ENCODE measurements at places on chromosomes 2 and 18.
A peak's percentile ranks its signal among the peaks of the same experiment; 100 is the strongest.

- no peak for DNase-seq
Measured at GRCh38 chr2:194539425-194539824, 1117.6 kb upstream of the SLC39A10 start.

DNA sequence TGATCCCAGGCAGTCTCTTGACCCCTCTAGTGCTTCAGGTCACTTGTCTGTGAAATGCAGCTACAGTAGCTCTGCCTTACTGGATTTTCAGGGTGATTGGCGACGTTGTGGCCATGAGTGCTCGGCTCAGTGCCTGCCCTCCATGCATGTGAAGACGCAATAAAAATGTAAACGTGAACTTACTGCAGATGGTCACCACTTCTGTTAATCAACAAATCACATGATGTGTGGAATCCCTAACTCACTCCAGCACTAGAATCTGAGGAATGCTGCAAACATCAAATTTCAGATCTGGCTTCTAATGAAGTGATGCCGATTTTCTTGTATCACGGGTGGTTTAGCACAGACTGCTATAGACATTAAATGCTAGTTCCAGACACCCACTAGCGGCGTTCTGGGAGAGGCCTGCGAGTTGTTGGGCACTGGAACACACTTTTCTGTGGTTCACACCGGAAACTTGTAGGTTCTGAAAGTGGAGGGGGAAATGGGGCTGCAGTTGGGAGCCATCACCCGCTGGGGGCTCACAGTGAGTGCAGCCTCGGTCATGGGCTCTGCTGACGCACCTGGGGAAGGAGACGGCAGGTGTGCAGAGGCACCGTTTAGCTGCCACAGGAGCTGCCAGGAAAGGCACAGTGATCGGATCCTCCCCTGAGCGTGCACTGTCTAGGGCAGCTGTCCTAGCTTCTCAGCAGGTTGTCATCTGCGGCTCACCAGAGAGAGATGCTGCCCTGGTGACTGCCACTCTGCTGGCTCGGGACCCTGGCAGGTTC lies 6.5 kb downstream of the CNDP1 start:
- no peak for DNase-seq

GRCh38 chr18:58670404-58671110 lies 708 bp upstream of the MALT1 start:
- DNase-seq = no peak

- no peak for DNase-seq
Measured at GRCh38 chr2:10413503-10413902, 34.6 kb downstream of the ODC1 start.

DNA sequence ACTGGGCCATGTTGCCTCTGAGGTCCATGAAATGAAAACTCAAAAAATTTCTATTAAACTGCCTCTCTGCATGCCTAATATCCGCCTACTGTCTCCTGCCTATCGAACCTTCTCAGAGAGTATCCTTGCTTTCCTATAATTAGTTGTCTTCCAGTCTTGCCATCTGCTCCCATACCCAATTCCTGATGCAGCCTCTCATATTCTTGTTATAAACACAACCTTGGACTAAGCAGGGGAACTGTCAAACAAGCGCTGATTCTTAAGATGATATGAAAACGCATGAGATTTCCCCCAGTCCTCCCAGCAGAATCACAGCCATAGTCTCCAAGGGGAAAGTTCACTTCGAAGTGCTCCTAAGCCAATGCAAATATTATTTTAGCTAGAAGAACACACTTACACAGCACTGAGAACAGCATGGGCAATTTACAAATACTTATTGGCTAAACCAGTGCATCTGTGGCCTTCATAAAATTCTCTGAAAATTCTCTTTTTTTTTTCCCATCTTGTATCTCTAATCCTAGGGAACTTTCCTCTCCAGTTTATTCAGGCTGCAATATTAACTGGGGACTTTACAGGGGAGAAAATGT lies 471.6 kb downstream of the MBD2 start:
- DNase-seq = no peak

DNA sequence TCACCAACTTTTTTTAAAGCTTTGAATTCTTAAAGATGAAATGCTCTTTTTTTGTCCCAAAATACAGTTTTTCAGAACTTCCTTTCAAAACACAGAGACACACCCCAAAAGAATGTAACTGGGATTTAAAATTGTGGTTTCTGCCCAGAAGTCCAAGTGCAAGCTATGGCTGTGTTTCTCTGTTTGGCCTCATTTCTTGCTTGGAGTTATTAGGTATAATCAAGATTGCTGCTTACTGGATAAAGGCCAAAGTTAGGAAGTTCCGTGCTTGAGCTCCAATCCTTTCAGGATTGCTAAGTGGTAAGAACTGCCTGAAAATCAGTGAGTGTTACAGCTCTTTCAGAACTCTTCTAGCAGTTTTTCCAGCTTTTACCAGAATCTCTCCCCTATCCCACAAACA lies 16.9 kb downstream of the ZBTB7C start:
- DNase-seq = no peak

GRCh38 chr18:46331316-46331715 lies 227.1 kb downstream of the HAUS1 start:
- DNase-seq = no peak

GRCh38 chr2:138021154-138021553 lies 56.9 kb downstream of the HNMT start:
- no peak for DNase-seq

- DNase-seq = no peak
Measured at GRCh38 chr2:134167015-134167414, 86.9 kb upstream of the MGAT5 start.

DNA sequence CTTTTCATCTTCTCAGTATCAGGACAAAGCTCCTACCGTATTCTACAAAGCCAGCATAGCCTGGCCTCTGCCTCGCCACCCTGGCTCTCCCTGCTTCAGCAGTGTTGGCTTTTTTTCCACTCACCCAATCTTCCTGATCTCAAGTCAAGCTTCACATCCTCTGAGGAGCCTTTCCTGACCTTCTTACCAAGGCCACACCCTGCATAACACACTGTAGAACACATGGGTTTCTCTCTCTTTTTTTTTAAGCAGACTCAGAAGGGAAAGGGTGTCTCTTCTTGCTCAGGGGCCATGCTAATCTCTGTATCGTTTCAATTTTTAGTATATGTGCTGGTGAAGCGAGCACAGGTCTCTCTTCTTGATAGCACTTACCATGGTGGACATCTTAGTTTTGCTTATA lies 15.2 kb downstream of the FBXO36 start:
- no peak for DNase-seq

DNA sequence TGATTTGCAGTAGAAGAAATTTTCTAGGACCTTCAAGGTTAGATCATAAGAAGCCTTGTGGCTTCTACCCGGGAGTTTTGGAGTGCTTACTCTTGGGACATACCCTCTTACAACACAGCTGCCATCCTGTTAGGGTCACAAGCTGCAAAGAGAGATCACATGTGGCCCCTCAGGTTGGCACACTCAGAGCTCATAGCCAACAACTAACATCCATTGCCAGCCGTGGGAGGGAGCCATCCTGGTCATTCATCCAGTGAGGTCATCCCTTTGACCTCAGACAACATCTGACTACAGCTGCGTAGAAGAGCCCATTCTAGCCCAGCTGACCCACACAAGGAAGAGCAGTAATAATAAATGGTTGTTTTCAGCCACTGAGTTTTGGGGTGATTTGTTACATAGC lies 76.9 kb upstream of the NABP1 start:
- DNase-seq = no peak

DNA sequence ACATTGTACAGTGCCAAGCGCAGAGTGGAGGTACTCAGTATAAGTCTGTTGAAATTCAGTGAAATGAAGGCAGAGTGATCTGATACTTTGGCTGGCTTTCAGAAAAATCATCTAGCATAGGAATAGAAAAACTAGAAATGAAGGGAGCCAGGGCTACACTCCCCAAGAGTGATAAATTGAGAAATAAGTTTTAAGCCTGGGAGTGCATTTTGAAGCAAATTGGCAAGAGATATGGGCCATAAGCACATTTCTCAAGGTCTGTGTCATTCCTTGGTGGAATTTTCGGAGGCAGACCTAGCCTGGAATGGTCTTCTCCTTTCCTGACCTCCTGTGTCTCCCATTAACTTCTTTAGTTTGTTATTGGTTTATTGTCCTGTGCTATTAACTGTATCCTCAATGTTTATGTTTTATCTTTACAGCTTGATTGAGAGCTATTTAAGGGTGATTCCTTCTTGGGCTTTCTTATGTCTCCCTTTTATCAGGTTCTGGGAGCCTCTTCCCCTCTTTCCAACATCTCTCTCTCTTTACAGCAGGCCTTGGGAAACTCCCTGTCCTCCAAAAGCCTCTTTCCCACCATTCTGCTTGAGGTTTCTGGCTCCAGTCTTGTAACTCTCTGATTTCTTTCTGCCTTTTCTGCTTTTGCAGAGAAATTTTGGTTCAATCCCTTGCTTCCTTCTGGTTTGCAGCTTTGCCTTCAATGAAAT lies 649.5 kb downstream of the SLC4A3 start:
- DNase-seq = no peak

DNA sequence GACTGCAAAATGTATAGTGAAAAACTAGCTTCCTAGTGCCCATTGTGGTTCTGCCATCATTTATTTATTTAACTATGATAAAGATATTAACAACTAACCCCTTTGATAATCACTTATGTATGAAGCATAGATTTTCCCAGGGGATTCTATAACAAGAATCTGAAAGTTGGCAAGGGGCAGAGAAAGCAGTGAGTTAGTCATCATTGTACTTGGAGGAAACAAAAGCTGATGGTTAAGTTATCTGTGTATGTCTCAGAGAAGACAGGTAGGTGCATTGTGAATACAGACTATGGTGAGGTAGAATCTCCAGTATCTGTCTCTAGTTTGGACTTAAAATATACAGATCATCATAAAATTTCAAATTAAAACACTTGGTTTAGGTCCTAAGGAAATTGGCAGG lies 2159.1 kb upstream of the CELF4 start:
- DNase-seq = no peak

DNA sequence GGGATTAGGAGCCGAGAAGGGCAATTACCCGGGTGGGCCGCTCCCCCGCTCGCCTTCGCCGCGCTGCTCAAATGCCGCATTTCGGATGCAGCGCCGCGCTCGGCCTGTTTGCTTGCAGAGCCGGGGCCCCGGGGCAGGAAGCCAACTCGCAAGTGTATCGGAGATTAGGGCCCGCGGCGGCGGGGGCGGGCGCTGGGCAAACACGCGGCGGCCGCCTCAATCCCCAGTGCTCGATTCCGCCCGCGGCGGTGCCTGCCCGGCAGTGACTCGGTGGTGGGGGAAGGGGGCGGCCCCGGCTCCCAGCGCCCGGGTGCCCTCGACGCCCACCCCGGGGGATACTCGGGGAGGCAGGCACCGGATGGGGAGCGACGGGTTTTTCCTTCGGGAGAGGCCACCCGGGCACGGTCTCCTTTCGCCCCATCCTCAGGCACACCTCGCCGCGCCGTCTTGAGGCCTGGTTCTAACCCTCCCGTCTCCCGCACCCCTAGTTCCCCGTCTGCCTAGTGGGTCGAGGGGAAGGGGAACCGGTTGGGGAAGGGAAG lies 26.6 kb upstream of the NOTO start:
- peak; percentile 43 for DNase-seq

DNA sequence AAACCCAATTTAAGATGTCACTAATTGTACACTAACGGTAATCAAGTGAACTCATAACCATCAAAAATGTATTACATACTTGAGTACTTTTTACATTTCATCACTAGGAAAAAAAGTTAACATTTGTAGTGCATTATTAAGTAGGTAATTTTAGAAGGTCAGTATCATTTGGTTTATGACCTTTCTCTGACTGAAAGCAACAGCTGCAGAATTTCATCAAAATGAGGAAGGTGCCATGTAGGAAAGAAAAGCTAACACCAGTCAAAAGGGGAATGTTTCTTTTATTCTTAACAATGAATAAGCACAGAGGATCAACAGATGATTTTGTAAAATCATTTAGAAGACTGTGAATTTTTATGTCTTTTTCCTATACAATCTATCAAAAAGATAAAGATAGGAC lies 79.0 kb downstream of the PIGN start:
- no peak for DNase-seq

- DNase-seq = no peak
Measured at GRCh38 chr2:158746488-158746887, 48.6 kb upstream of the DAPL1 start.

GRCh38 chr18:49907346-49907929 lies 94.1 kb upstream of the ACAA2 start:
- no peak for DNase-seq

- DNase-seq = no peak
Measured at GRCh38 chr2:236642125-236642524, 72.5 kb downstream of the ACKR3 start.

DNA sequence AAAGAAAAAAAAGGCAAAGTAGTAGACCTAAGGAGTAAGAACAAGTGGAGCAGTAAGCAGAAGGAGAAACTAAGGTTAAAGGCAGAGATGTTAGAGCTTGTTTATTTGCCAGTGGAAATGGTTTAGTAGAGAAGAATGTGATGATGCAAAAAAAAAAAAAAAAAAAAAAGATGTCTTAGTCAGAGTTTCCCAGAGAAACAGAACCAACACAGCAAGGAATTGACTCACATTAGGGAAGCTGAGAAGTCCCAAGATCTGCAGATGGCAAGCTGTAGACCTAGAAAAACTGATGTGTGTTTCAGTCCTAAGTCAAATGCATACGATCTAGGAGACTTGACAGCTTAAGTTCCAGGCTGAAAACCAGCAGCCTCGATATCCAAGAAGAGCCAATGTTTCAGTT lies 1548.8 kb upstream of the LRRTM1 start:
- no peak for DNase-seq

GRCh38 chr2:215887303-215887702 lies 126.0 kb downstream of the MREG start:
- DNase-seq = no peak

DNA sequence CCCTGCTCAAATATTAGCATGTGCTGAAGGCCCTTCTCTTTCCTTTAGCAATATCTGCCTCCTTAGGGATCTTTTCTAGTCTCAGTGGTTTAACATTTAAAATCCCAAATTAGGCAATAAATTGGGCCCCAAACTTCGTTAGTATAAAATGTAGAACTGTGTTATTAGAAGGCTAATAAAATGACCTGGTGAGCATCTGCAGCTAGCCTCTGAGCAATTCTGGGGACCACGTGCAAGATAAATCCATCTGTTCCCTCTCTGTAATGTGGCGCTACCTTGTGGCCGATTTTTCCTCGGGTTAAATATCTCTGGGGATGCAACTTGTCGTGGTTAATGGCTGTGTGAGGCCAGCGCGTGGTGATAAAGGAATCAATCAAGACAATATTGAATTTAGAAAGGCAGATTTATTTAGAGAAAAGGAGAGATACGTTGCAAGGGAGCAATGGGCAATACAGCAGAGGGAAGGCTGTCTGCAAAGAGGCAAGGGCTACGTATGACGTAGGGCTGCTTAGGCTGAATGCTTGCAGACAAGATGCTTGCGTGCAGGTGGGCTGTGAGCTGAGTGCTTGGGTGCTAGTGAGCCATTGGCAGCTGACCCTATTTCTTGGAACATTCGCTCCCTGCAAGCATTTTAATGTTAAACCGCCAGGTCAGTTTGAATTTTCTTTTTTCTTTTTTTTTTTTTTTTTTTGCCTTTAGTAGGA lies 18.5 kb upstream of the IL36G start:
- no peak for DNase-seq

All from stimulated activated CD4-positive, alpha-beta T cell treated with anti-CD3 and anti-CD28 coated beads, Interleukin-1b, Interleukin-23, amount 100 ng/mL, for 1 hour (primary cell).